B cell (primary cell): ENCODE measurements at places on chromosomes 1 and 21. TPM values are rescaled to one million over a fixed set of nuclear protein-coding genes. Genes with fewer than 3 reads are reported as not detected.

PCP4L1 gene
- polyA plus RNA-seq: not detected in 2 replicates

OR2T34 gene
- polyA plus RNA-seq: 0.28 and 0.89 TPM in 2 replicates

THBS3 gene
- polyA plus RNA-seq: 28.0 and 34.3 TPM in 2 replicates

DNA sequence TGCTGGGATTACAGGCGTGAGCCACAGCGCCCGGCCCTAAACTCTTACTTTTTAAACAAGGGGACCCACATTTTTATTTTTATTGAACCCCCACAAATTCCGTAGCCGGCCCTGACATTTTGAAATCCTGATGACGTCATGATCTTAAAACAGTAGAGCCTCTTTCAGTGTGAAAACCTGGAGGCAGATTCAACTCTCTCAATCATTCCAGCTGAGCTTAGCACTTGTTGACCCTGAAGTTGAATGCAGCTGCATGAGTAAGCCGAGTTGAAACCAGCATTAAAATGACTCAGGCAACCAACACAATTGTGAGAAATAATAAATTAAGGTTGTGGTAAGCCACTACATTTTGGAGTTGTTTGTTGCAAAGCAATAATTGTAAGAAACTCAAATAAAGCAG lies 93.9 kb upstream of the ADGRL4 start:
- no peak for DNase-seq

PIAS3 gene
- 15.9 and 23.2 TPM in 2 replicates for polyA plus RNA-seq

GRCh38 chr1:211816586-211816985 lies 14.0 kb downstream of the LPGAT1 start:
- DNase-seq: no peak
